Stimulated activated CD4-positive, alpha-beta T cell treated with anti-CD3 and anti-CD28 coated beads, Interleukin-15, amount 100 ng/mL, for 1 hour (primary cell): ENCODE measurements at places on chromosomes 4 and X.

DNA sequence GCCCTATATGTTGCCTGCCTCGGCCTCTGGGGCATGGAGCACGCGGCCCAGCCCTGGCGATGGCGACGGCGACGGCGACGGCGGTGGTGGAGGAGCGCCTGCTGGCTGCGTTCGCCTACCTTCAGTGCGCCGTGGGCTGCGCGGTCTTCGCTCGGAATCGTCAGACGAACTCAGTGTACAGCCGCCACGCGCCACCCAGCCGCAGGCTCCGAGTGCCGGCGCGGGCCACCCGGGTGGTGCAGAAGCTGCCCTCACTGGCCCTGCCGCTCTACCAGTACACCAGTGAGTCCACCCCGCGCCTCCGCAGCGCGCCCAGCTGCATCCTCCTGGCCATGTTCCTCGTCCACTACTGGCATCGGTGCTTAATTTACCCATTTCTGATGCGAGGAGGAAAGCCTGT, 83.7 kb upstream of the F9 start:
- no peak for DNase-seq

DNA sequence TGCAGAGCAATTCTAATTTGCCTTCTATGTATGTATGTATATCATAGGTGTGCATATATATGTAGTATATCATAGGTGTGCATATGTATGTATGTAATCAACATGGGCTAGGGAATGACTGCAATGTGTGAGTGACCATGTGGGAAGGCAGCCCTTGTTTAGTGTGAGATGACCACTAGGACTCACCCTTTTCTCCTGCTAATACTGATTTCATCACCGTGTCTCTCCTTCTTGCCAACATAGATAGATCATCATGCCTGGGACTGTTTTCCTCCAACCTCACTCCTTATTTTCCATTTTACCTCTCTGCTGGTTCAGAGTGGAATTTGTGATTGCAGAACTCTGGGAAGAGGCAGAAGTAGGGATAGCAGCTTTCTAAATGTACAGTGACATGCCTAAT, 63.6 kb upstream of the SFRP2 start:
- DNase-seq = no peak

DNA sequence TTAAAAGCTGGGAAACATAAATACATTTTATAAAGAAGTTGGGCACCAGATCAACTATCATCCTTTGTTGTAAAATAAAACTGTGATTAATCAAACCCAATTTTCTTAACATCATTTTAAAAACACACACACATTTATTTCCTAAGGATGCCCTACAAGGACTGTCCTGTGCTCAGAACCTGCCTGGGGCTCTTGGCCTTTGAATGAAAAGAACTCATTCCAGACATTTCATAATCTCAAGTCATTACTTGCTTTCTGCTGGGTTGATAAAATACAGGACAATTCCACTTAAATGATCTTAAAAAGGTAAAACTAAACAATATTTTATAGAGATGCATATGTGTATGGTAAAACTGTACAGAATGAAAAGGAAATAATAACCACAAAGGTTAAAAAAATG, 2.8 kb downstream of the SH3D19 start:
- DNase-seq = no peak

GRCh38 chr4:4394644-4395043, 7.7 kb downstream of the NSG1 start:
- no peak for DNase-seq

GRCh38 chr4:117429061-117429460, 343.7 kb upstream of the TRAM1L1 start:
- no peak for DNase-seq

DNA sequence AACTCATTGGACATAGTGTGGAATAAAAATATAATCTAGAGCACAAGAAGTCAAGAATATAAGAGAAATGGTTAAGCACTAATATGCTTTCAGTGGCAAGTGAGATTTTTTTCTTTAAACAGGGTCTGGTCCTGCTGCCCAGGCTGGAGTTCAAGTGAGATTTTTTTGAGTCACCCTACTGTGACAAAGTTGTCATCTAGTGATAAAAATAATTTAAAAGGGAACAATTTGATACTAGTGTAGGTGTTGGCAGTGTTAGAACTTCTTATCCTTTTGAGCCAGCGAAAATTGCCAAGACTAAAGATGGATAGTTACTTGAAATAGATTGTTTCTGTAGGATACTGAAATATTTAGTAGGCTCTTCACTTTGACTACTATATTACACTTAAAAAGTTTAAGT, 67.9 kb upstream of the TECRL start:
- DNase-seq = no peak

DNA sequence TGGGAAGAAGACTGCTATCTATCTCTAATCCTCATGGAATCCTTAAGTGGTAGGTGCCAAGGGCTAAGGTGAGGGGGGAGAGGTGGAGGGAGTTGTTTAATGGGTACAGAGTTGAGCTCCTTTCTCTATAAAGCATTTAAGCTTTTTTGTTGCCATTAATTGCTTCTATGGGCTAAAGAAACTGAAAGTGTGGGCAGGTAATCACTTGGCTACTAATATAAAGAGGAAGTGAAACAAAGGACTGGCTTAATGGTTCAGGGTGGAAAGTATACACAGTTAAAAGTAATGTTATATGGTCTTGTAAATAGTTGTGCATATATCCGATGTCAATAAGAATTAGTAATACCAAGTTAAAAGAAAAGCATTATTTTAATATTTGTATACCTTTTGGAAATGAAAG, 83.9 kb downstream of the POLA1 start:
- no peak for DNase-seq

DNA sequence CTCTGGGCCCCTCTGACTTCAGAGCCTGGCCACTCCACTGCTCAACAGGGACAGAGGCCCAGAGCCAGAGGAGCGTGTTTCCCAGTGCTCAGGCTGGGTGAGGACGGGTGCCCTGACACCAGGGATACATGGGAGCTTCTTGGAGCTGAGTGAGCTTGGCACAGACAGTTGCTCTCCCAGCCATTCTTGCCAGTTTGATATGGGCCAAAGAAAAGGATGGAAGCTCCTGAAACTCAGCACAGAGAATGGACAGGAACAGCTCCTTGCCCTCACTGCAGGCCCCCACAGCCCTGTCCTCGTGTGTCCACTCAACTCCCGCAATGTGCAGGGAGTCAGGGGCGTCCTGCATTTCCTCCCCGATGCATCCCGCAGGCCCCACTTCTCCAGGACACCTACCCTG, 38.8 kb downstream of the NSG1 start:
- no peak for DNase-seq

DNA sequence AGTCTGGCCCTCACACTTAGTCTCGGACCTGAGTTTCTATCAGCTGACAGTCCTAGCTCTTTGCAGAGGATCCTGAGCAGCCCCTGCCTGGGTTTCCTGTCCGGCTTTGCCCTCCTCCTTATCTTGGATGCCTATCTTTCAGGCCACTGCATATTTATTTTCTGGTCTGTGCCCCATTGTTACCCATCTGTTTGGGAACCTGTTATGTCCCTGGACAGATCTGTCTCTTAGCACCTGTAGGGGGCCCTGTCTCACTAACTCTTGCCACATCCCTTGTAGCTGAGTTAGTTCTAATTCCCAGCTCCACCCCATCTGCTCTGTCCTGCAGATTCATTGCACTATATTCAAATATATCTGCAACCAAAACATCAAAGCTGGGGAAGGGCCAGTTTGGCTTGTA, 514.9 kb upstream of the LCORL start:
- DNase-seq = no peak

DNA sequence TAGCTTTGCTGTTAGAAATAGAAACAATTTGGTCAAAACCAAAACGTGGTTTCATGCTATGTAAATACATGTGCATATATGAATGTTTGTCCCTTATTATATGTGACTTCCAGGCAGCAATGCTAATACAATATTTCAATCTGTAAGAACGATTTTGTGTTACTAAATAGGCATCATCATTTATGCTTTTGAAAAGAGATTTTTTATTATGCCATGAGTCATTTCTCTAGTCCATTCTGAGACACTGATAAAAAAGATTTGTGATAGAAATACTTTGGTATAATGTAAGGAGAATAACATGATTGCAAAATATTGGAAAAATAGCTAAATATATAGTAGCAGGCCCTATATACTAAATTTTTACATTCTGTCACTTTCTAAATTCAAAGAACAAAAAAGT, 28.9 kb downstream of the SYNPO2 start:
- DNase-seq = no peak

- DNase-seq = peak; percentile 20
These were observed at the start of gene ACOT9 for GRCh38 chrX:23742697-23743622. Gene ACOT9 (minus strand): TSS chrX:23743276. CDS start chrX:23743144, 132 bp downstream.

DNA sequence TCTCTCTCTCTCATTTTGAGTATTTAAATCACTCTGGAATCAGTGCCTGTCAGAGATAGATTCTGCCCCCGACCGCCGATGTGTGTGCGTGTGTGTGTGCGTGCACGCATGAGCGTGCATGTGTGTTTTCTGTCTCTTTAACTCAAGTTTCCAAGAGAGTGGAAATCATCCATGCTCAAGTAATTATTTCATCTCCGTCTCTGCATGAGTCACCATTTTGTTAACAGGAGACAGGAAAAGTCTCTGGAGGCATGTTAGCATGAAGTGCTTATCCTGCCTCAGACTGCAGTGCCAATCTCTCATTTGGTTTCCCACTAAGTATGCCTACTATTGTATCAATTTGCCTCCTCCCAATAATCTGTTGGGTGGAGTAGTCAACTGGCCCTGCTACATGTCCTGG, 182.9 kb upstream of the NHS start:
- DNase-seq = no peak

- DNase-seq = no peak
These were observed 7.2 kb upstream of the DDX60L start for GRCh38 chr4:168487282-168488035.

DNA sequence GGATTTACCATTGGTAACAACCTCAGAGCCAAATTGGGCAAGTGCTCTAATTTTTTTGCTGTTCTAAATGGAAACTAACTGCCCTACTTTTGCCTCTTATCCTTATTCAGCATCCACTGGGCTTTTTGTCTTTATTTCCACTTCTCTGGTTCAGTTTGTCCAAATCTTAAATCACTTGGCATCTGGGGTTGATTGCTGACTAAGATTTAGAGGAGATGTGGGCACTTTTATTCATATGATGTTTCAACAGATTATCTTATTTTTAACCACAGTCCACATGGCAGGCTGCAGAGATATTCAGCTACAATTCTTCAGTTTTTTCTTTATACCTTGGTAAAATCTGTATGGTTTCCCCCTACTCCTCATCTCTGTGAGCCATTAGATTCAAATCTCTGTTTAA, 1161.4 kb upstream of the PCDH7 start:
- no peak for DNase-seq

- DNase-seq = no peak
These were observed 22.4 kb downstream of the TLR2 start for GRCh38 chr4:153706519-153706918.

DNA sequence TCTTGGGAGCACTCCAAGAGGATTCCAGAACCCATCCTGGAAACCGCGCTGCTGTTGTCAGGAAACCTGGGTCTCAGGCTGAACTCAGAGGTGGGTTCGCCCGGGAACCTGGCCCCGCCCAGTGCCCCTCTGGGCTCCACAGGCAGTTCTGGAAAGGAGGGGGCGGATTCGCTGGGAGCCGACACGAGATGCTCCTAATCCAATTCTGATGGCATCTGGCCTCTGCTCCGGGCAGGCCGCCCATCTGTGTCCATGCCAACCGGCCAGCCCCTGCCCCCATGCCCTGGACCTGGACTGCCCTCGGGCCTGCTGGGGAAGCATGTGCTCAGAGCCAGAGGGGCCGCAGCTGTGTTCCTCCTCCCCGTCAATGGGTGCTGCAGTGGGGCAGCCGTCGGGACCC, 21.0 kb downstream of the ATP2B3 start:
- DNase-seq = no peak

- no peak for DNase-seq
These were observed 279.6 kb downstream of the CFAP299 start for GRCh38 chr4:80615099-80615498.

DNA sequence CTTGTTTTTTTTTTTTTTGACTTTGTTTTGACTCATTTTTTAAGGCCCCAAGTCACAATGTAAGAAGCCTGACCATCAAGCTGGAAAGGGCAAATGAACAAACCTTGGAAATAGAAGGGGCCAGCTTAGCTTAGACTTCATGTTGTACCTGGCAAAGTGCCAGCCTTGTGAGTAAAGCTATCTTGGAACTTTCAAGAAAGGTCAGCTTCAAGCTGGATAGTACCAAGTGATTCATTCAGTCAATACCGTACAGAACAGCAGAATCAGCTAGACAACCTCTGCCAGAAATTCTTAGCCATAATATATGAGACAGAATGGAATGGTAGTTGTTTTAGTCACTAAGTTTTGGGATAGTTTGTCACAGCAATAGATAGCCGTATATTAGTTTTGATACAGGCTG, 1492.2 kb upstream of the TENM3 start:
- no peak for DNase-seq

- DNase-seq = no peak
These were observed 73.2 kb downstream of the SH3KBP1 start for GRCh38 chrX:19814240-19814639.

GRCh38 chr4:114599903-114600552, 1.4 kb downstream of the UGT8 start:
- DNase-seq = no peak

DNA sequence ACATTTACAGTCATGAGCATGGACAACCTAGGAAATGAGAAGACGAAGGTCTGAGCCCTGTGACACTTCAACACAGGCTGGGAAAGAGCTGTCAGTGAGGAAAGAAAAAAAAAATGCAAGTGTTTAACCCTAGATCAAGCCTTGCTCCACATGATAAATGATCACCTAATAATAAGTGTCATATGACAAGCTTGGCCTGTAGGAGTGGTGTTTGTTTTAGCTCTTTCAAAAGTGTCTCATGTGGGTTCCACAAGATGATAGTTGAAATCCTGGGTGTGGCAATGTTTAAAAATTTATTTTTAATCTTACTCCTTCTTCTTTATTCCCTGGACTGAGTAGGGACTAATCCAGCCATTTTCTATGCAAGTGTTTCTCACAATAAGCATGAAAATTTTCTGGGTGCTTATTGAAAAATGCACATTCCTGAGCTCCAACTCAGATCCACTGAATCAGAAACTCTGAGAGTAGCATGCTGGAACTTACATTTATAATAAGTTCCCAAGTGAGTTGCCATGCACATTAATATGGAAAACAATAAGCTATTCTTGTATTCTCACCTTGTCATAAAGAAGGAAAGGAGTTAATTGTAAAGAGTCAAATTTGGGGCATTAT, 138.3 kb downstream of the AREG start:
- no peak for DNase-seq

GRCh38 chr4:167838686-167839085, 253.7 kb upstream of the ANXA10 start:
- DNase-seq = no peak

DNA sequence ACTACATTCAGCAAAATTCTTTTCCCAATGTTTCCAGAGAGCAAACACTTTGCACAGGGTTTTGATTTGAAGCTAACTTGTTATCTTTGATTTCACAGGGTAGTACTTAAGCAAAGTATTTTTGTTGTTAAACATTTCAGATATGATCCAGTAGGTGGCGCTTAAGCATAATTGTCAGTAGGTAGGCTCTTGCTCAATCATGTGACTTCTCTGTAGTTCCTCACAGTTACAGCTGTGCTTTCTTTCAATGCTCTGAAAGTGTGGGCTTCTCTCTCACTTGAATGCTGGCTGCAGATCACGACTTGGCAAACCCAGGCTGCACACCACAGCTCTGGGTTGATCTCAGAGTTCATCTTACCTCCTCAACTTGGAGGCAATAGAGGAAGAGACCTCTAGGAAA, 1016.5 kb downstream of the SH3BGRL start:
- no peak for DNase-seq
